Occipital lobe (tissue), 3 donors: ENCODE measurements at places on chromosomes 12 and 14.
A peak's percentile ranks its signal among the peaks of the same experiment; 100 is the strongest.

DNA sequence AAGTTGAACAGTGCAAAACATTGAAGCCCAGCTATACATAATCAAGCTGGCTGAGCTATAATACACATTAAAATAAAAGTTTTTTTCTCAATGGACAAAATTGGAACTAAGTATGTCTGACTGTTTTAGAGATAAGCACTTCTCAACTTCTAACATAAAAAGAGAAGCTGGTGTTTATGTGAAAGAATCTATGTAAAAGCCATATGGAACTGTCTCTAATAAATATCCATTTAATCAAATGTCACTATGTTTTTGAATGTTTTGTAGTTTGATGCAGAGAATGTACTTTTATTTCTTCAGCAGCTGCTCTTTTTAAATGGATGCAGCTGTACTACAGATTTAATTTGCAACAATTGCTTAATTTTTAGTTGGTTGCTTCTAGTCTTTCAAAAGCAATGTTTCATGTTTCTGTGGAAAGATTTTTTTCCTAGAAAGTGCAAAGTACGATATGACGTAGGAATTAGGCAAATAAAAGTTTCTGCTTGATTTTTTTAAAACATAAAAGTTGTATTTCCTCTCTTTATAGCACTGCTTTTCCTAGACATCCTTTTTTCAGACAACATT, 114.2 kb downstream of the PDE3A start:
- no peak for DNase-seq

DNA sequence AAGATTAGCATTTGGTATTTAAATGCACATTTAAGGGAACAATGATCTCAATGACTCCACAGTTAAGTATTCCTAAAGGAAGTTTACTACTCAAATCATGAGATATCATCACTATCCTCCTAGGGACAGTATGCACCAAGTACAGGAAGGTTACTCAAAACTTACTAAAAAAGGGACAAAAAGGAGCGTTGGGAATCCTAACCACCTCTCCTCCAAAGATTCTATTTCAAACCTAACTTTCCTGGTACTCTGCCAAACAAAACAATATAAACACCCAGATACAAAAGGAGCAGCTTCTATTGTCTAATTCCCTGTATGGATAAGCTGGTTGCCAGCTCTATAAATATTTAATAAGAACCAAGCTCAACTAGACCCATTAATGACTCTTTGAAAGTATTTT, 377.7 kb downstream of the NUAK1 start:
- DNase-seq: no peak

GRCh38 chr12:3684449-3685051, 68.4 kb downstream of the CRACR2A start:
- DNase-seq: no peak

DNA sequence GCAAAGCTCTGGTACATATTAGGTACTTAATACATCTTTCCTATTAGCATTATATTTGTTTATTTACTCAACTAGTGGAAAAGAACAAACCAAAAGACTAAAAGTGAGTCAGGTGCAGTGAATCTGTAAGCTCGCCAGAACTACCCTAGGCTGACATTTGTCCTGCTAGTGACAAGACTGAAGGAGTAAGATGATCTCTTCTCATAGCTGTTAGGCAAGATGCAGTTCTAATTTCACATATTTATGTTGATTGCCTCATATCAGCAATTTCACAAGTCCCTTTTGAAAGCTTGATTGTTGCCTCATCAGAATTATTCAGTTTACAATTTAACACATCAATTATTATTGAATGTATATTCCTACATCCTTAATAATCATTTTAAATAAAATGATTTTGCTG, 293.0 kb upstream of the NAV3 start:
- no peak for DNase-seq

DNA sequence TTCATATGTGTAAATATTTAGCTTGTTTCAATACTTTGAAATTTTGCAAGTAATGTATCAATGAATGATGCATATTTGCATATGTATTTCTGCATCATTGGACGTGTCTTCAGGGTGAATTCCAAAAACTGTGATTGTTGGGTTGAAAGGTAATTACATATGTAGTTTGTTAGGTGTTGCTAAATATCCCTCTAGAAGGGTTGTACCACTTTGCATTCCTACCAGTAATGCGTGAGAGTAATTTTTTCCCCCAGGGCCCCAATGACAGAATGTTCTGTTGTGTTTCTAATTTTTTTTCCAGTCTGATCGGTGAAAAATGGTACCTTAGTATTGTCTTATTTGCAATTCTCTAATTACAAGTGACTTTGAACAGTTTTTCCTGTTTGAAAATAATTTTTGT, 408.9 kb downstream of the NAV3 start:
- DNase-seq: no peak

DNA sequence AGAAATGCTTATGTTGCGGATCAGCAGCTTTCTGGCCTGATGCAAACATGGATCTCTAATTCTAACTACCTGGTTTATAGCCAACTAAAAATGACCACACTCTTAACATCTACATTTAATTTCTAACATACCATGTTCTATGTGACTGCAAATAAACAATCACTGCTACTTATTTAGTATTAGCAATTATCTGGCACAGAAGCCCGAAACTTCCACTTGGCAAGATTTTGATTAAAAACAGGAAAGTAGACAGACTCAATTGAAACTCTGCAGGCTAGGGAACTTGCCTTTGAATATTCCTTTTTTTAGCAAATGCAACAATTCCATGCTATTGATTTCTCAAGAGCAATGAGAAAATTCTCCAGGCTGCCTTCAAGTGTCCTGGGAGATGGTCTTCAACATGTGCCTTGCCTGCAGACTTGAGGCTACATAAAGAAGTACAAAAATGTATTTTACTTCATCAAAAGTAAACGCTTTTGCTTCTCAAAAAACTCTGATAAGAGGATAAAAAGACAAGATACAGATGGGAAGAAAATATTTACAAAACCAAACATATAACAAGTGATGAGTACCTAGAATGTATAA, 9.1 kb upstream of the TMCC3 start:
- DNase-seq: no peak

- no peak for DNase-seq
Measured at GRCh38 chr12:18431771-18432170, 170.5 kb downstream of the PIK3C2G start.

GRCh38 chr12:8834230-8834629, 11.8 kb downstream of the A2ML1 start:
- no peak for DNase-seq

- DNase-seq: no peak
Measured at GRCh38 chr12:124769163-124769530, 94.5 kb downstream of the SCARB1 start.

DNA sequence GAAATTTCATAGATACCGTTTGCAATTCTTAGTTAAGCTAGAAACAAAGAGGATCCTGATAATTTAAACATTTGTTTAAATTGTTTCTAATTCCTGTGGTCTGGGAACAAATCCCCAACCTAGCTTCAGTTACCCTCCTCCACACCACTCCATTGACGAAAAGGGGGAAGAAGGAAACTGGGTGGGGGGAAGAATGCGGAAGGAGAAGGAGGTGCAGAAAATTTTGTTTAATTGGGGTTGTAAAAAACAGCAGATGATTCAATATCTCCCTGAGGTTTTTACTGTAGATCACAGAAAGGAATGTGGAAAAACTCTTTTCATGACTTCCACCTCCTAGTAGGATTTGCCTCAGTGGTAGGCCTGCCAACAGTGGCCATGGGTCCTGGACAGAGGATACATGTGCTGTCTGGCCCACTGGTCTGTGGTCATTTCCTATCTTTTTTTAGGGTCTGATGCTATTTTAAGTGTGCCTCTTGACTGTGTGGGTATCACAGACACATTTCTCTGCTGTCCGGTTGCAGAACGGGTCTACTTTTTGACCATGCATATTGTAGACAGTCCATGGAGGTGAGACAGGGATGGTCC, 122.9 kb upstream of the PCED1B start:
- no peak for DNase-seq

GRCh38 chr12:2287589-2287988, 234.8 kb downstream of the CACNA1C start:
- DNase-seq: no peak

- no peak for DNase-seq
Measured at GRCh38 chr14:104103061-104103445, 17.6 kb downstream of the ASPG start.

- no peak for DNase-seq
Measured at GRCh38 chr12:40207551-40207950, 17.2 kb upstream of the LRRK2 start.

GRCh38 chr12:93743999-93744689, 67.0 kb downstream of the CRADD start:
- no peak for DNase-seq

GRCh38 chr12:52907092-52907810, 2.4 kb upstream of the KRT8 start:
- no peak for DNase-seq

GRCh38 chr12:123951467-123951866, 21.2 kb downstream of the CCDC92 start:
- no peak for DNase-seq

GRCh38 chr12:51793201-51793600, 55.3 kb downstream of the FIGNL2 start:
- no peak for DNase-seq

DNA sequence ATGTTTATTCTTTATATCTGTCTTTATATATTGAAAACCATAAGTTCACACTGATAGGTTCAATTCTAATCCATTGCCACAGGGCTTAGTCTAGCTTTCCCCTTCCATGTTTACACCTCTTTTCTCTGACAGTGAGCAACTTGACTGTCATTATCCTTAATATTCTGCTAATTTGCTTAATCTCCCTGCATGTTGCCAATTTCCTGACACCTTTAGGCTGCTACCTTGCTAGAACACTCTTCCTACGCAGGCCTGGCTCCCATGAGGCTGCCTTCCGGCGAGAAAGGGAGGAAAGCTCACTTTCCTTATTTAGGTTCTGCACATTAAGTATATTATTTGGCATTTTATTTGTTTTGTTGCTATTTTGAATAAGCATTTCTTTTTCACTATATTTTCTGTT, 12.8 kb upstream of the FRS2 start:
- DNase-seq: no peak

DNA sequence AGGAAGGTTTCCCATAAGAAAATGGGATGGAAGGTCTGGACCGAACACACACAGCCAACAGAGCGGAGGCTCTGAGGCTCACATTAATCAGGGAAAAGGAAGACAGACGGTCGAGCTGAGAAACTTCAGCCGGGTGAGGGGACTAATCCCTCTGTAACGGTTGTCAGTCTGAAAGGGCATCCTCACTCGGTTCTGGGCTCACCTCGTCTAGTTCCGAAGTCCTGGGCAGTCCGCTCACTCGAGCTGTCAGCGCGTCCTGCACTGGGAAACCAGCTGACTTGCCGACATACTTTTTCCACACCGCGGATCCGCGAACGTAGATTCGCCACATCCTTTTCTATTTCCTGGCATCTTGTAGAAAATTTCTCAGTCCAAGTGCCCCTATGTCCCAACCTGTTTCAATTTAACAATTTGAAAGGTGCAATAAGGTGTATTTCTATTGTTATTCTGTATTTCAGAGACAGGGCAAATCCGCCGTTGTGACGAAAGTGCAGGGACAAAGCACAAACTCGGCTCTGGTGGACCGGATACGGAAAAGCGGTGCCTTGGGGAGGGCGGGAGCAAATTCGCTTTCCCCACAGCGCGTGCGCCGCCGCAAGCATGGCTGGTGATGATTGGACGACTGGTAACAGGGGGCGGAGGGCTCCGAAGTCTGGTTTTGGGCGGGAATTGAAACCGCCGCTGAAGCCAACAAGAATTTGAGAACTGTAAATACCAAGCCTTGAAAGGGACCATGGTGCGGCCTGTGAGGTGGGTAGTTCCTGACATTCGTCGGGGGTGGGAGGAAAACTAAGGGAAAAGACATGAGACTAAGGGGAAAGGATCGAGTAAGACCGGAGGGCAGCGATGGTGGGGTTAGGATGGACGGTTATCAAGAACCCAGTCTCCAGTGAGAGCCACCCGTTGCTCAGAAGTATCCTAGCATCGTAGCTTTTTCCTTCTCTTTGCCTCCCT, at the start of gene RAD51AP1:
Gene RAD51AP1 (plus strand): TSS at position 684 of the 954 bp plus-strand sequence. CDS start 50 bp downstream, at position 734.
- DNase-seq: peak; percentile 91

DNA sequence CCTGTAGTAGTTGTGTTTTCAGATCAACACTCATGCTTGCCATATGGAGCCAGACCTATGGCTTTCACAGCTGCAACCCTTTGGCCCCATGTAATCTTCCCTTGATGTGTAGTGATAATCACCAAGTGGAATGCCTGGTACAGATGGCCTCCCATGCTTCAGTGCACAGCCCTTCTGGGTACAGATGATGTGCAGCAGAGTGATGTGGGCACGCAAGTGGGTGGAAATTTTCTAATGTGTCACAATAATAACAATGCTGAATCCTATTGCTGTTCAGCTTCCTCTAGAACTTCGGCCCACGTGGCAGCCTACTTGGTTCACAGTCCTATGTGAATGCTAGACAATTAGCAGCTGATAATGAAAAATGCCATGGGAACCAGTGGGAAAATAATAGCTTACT, 188.1 kb downstream of the SNAPC1 start:
- DNase-seq: no peak

GRCh38 chr12:52156757-52157565, 34.9 kb downstream of the KRT80 start:
- peak; percentile 14 for DNase-seq

DNA sequence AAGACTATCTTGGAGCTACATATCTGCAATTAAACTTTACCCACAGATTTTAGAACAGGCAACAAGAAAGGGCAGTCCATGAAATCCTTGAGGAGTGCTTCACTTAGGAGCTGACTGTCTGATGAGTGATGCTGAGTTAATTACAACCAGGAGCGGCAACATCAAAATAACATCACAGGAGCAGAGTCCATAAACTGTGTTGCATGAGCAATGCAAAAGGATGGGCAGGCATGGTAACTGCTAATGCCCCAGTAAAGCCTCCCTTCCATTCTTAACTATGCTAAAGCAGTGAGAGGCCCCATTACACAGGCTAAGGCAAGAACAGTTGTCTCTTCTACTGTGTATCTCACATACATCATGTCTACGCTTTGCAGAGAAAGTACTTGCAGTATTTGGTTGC, 156.6 kb downstream of the PAX9 start:
- DNase-seq: no peak

GRCh38 chr14:54567639-54568561, 972 bp downstream of the SAMD4A start:
- DNase-seq: peak; percentile 53

GRCh38 chr14:69613312-69614073, 2.1 kb downstream of the SUSD6 start:
- DNase-seq: no peak

DNA sequence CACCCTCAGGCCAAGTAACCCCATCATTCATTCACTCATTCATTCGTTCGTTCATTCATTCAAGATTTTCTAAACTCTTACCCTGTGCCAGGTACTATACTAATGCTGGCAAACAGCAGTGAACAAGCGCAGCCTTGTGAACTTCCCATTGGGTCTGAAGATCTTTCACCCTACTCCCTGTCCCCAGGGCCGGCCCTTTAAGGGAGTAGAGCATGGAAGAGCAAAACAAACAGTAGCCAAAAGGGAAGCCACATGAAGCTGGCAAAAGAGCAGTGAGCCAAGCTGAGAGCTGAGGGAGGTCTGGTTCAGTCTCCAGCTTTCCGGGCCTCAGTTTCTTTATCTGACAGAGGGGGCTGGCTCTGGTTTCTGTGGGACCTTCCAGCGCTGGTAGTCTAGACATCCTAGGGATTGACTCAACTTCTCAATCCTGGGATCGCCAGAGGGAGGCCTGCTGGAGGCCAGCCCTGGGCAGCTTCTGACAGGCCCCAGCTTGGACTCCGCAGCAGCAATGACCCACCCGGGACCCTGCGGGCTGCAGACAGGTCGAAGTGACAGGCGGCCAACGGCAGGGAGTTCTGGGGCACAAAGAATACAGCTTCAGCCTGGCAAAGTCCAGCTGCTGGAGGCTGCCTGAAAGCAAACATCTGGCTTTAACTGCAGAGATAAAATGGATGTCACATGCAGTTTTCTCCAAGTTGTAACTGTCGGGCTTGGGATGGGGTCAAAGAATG, 27.1 kb downstream of the ACTN1 start:
- DNase-seq: no peak

- no peak for DNase-seq
Measured at GRCh38 chr14:105062048-105062433, 3.2 kb downstream of the GPR132 start.
